ENCODE measurements at places on chromosomes 11 and 22. TPM values are rescaled to one million over a fixed set of nuclear protein-coding genes. Genes with fewer than 3 reads are reported as not detected.

Gene TMEM121B
- 0.80 TPM for total RNA-seq

Gene CHRM4
- total RNA-seq, result 0.21 TPM

Gene OTOG
- total RNA-seq, result not detected

Gene MGAT3
- 11.6 TPM for total RNA-seq

Gene KLHL35
- 1.1 TPM for total RNA-seq

Gene C22orf15
- total RNA-seq, result not detected

Gene HPX
- 1.0 TPM for total RNA-seq

Gene RIC3
- 13.8 TPM for total RNA-seq

Gene JAML
- 2.5 TPM for total RNA-seq

Gene CYP2D6
- total RNA-seq, result 0.59 TPM

Gene APOA1
- 0.99 TPM for total RNA-seq

Gene AHNAK
- total RNA-seq, result 329 TPM

Gene NRGN
- total RNA-seq, result 6.6 TPM

Gene ESAM
- total RNA-seq, result 67.2 TPM

Gene ASCL2
- 0.50 TPM for total RNA-seq

Gene SLC25A45
- total RNA-seq, result 7.2 TPM

Gene EFCAB6
- 1.8 TPM for total RNA-seq

Gene H19
- 610 TPM for total RNA-seq

Gene PKDREJ
- total RNA-seq, result 0.13 TPM

Gene KRTAP5-11
- not detected for total RNA-seq

Gene MIOX
- not detected for total RNA-seq

Gene SNU13
- 178 TPM for total RNA-seq

Gene SLC39A13
- 35.5 TPM for total RNA-seq

Gene SYT12
- 1.8 TPM for total RNA-seq

Gene LUZP2
- not detected for total RNA-seq

Gene GPHA2
- total RNA-seq, result not detected

Gene APOA4
- total RNA-seq, result not detected

Gene CCDC81
- total RNA-seq, result 0.47 TPM

Gene ASCL3
- total RNA-seq, result not detected

Gene CYP2R1
- total RNA-seq, result 7.8 TPM

Gene MYBPC3
- total RNA-seq, result 1,049 TPM

Gene YDJC
- 6.4 TPM for total RNA-seq

Gene UPB1
- 2.3 TPM for total RNA-seq

Gene OR4D5
- 0.24 TPM for total RNA-seq

Gene OR6A2
- not detected for total RNA-seq

Gene BIRC3
- total RNA-seq, result 8.4 TPM

Gene OR52A1
- total RNA-seq, result not detected

Gene KCTD14
- 0.94 TPM for total RNA-seq

Gene SUSD2
- 7.5 TPM for total RNA-seq

Gene DGCR6
- 7.5 TPM for total RNA-seq

Gene KDELR3
- 10.1 TPM for total RNA-seq

Gene DDI1
- total RNA-seq, result not detected

Gene CLMP
- total RNA-seq, result 30.6 TPM

Gene IFITM10
- total RNA-seq, result 0.27 TPM

Gene FBXO3
- total RNA-seq, result 30.5 TPM

Gene ACTN3
- 0.10 TPM for total RNA-seq

Gene MS4A3
- total RNA-seq, result not detected

Gene SLC22A6
- total RNA-seq, result not detected

Gene PPFIBP2
- 16.3 TPM for total RNA-seq

Gene MS4A13
- not detected for total RNA-seq
